ENCODE measurements at places on chromosomes 5 and 9.

DNA sequence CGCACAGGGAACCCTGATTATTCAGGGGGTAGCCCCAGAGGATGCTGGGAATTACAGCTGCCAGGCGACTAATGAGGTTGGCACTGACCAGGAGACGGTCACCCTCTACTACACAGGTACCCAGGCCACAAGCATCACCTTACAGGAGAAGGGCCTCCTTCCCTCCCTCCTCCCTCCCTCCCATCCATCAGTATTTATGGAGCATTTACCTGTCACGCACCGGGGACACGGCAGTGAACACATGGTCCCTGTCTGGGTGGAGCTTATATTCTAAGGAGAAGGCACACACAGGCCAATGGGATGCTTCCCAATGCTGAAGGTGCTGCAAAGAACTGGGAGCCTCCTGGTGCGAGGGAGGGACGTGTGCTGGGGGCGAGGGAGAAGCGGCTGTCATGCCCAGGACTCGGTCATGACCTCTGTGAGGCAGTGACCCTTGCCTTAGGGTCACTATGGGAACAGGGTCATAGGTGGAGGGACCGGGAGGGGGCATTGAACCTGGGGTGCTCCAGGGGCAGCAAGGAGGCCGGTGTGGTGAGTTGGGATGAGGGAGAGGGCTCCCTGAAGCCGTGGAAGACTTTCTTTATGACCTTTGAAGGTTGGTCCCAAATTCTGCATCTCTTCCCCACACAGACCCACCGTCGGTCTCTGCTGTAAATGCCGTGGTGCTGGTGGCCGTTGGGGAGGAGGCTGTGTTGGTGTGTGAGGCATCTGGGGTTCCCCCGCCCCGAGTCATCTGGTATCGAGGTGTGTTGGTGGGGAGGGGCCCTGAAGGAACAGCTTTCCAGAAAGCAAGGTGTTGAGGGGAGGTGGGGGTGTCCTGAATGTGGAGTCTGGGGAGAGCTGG, 41.5 kb downstream of the HMCN2 start:
- H3K27ac ChIP-seq, result no peak overlapping the region
- H3K4me3 ChIP-seq, result no peak overlapping the region
- no peaks in the 10 kb centered on the region for H3K36me3 ChIP-seq

DNA sequence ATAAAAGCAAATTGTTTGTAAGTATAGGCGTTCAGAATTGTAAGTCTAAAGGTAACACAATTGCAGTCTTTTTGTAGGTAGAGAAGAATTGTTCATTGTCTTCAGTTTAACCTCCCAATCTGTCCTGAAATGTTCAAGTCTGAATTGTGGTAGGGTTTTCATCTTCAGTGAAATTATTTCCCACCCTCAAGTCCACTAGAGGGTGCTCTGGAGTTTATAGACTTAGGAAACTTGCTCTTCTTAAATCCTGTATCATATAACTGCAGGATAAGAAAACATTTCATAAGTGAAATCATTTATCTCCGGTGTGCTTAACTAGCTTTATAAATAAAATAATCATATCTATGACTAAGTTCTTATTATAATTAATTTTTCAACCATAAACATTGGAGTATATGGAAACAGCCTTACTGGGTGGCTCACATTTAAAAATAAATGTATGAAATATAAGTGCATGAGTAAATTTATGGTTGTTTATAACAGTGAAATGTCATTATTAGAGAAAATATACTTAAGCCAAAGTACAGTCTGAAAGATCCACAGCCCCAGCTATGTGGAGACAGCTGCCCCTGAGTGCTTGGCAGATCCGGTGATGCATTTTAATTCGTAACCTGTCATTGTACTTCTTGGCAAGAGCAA, 182.4 kb upstream of the OTULINL start:
- peaks cover 32% of the 10 kb centered on the region for H3K36me3 ChIP-seq
- no peak for DNase-seq
- peaks cover 51% of the 10 kb centered on the region for H3K4me1 ChIP-seq
- no peaks in the 10 kb centered on the region for H3K27me3 ChIP-seq
- H3K4me3 ChIP-seq, result no peak overlapping the region
- H3K27ac ChIP-seq, result peak overlapping the region; percentile 92

GRCh38 chr9:76530458-76531110, 71.6 kb downstream of the GCNT1 start:
- DNase-seq, result no peak
- no peak overlapping the region for H3K27ac ChIP-seq
- peaks cover 2% of the 10 kb centered on the region for H3K36me3 ChIP-seq
- no peaks in the 10 kb centered on the region for H3K27me3 ChIP-seq
- no peak overlapping the region for H3K4me3 ChIP-seq

- no peak for DNase-seq
- H3K4me3 ChIP-seq, result no peak overlapping the region
- H3K36me3 ChIP-seq, result peaks cover 3% of the 10 kb centered on the region
- no peak overlapping the region for H3K27ac ChIP-seq
- H3K27me3 ChIP-seq, result no peaks in the 10 kb centered on the region
- H3K4me1 ChIP-seq, result peaks cover 71% of the 10 kb centered on the region
Observed at GRCh38 chr9:4290427-4290837, 9.4 kb downstream of the GLIS3 start.

DNA sequence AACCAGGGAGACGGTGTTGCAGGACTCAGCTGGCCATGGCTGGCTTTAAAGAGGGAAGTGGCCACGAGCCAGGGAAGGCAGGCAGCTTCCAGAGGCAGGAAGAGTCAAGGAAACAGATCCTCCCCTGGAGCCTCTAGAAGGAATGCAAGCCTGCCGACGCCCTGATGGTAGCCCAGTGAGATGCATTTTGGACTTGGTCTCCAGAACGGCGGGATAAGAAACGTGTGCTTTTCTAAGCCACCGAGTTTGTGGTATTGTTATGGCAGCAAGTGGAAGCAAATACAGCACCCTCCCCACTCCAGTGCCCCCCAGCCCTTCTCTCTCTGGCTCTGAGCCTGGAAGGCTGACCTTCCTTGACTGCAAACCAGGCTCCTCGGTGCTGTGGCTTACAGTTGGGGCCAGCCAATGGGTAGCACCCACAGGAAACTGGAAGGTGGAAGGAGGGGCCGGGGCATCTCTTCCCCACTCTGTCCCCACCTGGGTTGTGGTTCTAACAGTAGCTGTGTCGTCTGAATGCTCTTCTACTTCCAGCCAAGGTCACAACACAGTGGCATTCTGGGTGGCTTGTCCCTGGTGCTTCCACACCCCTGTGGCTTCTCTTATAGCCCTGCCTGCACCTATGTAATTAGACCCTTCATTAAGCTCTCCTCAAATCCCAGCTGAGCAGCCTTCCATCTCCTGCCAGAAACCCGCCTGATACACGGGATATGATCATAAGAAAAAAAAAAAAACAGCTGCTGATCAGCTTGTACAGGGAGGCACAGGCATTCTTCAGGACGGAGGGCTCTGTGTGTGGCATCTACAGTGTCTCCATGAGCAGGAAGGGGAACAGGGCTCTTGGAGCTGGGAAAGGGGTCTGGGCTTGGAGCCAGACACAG, 29.9 kb upstream of the UNC5A start:
- peaks cover 51% of the 10 kb centered on the region for H3K27me3 ChIP-seq
- peaks cover 3% of the 10 kb centered on the region for H3K4me1 ChIP-seq
- H3K36me3 ChIP-seq, result peaks cover 1% of the 10 kb centered on the region
- DNase-seq, result peak; percentile 44
- no peak overlapping the region for H3K4me3 ChIP-seq

DNA sequence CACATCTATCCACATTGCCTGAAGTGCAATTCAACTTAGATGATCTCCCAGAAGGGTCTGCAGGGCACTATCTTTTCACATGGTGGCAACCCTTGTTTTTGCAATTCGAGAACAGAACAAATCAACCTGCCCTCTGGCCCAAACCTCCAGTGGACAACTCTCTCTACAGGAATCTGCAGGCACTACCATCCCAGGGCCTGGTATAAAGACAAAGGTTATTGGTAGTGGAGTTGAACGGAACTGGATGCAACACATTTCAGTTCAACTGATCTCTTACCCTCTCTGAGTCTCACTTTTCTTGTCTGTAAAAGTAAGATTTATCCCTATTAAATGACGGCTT, 153.2 kb upstream of the EGFLAM start:
- peaks cover 5% of the 10 kb centered on the region for H3K27me3 ChIP-seq
- no peak overlapping the region for H3K4me3 ChIP-seq
- no peak for DNase-seq
- no peaks in the 10 kb centered on the region for H3K4me1 ChIP-seq
- H3K27ac ChIP-seq, result no peak overlapping the region
- H3K36me3 ChIP-seq, result no peaks in the 10 kb centered on the region

- H3K4me1 ChIP-seq, result peaks cover 41% of the 10 kb centered on the region
- peak overlapping the region; percentile 79 for H3K27ac ChIP-seq
- no peak overlapping the region for H3K4me3 ChIP-seq
- no peaks in the 10 kb centered on the region for H3K27me3 ChIP-seq
- no peak for DNase-seq
Observed at GRCh38 chr5:15620501-15620900, 120.5 kb downstream of the FBXL7 start.

DNA sequence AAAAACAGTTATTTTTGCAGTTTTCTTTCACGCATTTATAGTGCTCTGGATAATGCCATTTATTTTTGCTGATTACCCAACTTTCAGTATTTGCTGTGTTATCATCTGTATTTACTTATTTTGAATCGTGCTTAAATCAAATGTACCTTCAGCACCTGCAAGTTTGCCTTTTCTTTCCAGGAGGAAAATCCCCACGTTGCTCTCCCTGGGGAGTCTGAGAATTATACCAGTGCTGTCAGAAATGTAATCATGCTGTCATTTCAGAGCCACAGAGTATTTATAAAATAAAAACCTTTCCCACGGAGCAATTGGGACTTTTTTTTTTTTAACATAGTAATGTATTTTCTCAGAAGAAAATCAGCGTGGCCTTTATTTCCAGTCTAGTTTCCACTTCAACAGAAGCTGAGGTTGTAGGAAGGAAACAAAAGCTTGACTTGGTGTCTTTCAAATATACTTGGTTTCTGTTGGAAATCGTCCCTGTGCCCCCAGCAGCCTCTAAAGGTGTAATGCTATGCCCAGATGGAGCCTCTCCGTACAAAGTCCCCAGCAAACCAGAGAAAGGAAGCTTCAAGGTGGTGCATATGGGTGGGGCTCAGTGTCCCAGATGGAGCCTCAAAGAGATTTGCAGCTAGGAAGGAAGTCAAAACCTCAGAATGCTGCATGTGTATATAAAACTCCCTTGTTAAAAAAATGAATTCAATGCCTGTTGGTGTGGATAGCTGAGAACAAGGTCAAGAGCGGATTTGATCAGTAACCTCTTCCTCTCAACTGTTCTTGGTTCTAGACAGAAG, 2.1 kb downstream of the GPR150 start:
- H3K4me1 ChIP-seq, result peaks cover 16% of the 10 kb centered on the region
- H3K4me3 ChIP-seq, result peak overlapping the region; percentile 67
- DNase-seq, result no peak

- peaks cover 47% of the 10 kb centered on the region for H3K4me1 ChIP-seq
- no peaks in the 10 kb centered on the region for H3K36me3 ChIP-seq
- H3K27ac ChIP-seq, result peak overlapping the region; percentile 87
- DNase-seq, result no peak
- H3K27me3 ChIP-seq, result no peaks in the 10 kb centered on the region
Observed at GRCh38 chr5:132439521-132440089, 51.0 kb downstream of the IRF1 start.

DNA sequence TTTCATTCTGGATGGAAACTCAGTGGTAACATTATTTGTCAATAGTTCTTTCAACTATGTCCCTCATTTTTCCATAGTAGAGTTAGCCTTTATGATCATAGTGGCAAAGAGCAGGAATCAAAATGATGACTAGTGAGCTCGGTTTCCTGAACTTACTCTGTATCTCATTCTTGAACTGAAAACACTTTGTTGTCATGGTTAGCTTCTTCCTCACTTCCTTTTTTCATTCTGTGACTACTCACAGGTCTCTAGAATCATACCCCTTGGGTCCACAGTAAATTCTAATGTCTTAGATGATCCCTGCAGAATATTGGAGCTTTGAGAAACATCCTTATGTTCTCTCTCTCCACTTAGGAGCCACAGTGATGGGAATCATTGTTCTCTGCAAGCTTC, 29.4 kb upstream of the RECK start:
- H3K4me3 ChIP-seq, result no peak overlapping the region
- H3K27me3 ChIP-seq, result no peaks in the 10 kb centered on the region
- H3K4me1 ChIP-seq, result peaks cover 15% of the 10 kb centered on the region

DNA sequence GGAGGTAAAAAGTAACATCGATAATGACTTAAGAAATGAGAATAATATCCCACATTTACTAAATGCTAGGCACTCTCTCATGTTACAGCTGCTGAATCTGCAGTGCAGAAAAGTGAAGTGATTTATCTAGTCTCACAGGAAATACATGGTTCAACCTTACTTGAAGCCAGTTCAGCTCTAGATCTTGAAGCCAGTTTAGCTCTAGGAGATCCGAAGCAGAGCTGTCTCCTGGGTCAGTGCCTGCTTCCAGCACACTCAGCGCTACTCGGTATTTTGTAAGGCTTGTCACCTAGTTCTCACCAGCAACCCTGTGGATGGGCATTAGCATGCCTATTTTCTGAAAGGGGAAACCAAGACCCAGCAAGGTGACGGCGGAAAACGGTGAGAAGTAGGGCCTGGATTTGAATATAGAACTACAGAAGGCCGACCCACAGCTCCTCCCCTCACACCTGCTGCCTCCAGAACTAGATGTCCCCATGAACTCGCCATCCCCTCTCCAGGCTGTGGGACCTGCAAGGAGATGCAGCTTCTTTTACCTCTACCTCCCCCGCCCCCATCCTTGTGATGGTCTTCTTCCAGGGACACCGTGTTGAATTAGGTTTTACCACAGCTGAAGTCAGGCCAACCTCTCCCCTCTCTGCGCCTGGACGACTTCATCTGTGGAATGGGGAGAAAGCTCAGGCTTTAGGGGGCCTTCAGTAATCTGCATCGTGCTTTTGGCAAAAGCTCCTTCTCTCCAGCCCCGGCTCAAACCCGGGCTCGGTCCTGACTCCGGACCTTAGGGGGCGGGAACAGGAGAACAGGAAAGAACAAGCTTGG, 4.4 kb upstream of the MSX2 start:
- H3K36me3 ChIP-seq, result no peaks in the 10 kb centered on the region
- no peak overlapping the region for H3K27ac ChIP-seq
- DNase-seq, result no peak
- peaks cover 15% of the 10 kb centered on the region for H3K4me1 ChIP-seq
- H3K27me3 ChIP-seq, result peaks cover 58% of the 10 kb centered on the region
- peak overlapping the region; percentile 45 for H3K4me3 ChIP-seq

DNA sequence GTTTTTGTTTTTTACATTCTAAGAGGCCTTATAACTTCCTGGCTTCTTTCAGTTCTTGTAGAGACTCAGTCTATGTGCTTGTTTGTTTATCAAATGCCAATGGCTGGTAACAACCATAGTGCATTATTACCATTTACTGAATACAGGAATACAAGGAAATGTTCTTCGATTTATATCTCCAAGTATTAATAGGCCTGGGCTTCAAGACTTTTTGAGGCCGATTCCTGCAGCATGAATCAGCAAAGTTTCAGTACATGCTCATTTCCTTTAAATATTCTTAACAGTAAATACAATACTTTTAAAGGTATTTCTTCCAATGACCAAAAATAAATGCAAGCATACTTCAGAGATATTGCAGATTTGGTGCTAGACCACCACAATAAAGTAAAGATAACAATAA, 535.3 kb downstream of the EFNA5 start:
- H3K27ac ChIP-seq, result no peak overlapping the region
- peaks cover 11% of the 10 kb centered on the region for H3K4me1 ChIP-seq
- no peaks in the 10 kb centered on the region for H3K27me3 ChIP-seq
- peaks cover 13% of the 10 kb centered on the region for H3K36me3 ChIP-seq
- no peak overlapping the region for H3K4me3 ChIP-seq
